ENCODE measurements at places on chromosomes 5 and 9. TPM values are rescaled to one million over a fixed set of nuclear protein-coding genes. Genes with fewer than 3 reads are reported as not detected.

GRCh38 chr5:156169495-156169894 lies 157.5 kb upstream of the SGCD start:
- DNase-seq: no peak

SPINK1 gene
- not detected for total RNA-seq

CCL21 gene
- total RNA-seq: not detected

GRCh38 chr9:126354887-126355770 lies 28.5 kb downstream of the MVB12B start:
- no peak for DNase-seq

PCDHB13 gene
- not detected for total RNA-seq

- no peak for DNase-seq
These were observed 188.1 kb downstream of the TRPM3 start for GRCh38 chr9:70933321-70933720.

- no peak for DNase-seq
These were observed 123.8 kb upstream of the LIFR start for GRCh38 chr5:38680094-38680825.

ADRB2 gene
- 7.9 TPM for total RNA-seq

- no peak for DNase-seq
These were observed 125.3 kb upstream of the ABCA1 start for GRCh38 chr9:105053209-105053652.

DNA sequence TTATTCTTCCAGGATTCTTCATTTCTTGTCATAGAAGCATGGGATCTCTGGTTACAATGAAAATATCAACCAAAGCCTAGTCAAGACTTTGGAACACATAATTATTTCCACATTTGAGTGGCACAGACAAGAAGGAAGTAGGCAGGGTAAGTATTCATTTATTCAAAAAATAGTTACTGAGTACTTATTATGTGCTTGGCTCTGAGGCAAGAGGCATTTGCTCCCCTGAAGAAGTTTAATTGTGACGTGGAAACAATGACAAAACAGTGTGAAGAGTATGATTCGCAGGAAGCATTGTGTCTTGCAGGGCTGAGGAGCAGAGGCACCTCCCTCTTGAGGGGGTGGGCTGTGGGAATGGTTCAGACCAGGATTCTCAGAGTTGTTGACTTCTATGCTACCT lies 45.0 kb upstream of the TNFSF15 start:
- no peak for DNase-seq

GRCh38 chr9:976258-976942 lies at the start of gene DMRT3:
Gene DMRT3 (plus strand): TSS chr9:976655. CDS start chr9:977002, 347 bp downstream.
- no peak for DNase-seq

CLIC3 gene
- 17.7 TPM for total RNA-seq

CCNI2 gene
- total RNA-seq: 7.3 TPM

GRCh38 chr9:95422650-95423049 lies 94.1 kb downstream of the PTCH1 start:
- no peak for DNase-seq

GRCh38 chr5:109759306-109759705 lies 69.6 kb downstream of the MAN2A1 start:
- no peak for DNase-seq

GRCh38 chr9:102185371-102185770 lies 446.9 kb upstream of the GRIN3A start:
- DNase-seq: no peak

DROSHA gene
- 69.6 TPM for total RNA-seq

- DNase-seq: no peak
These were observed 165.8 kb downstream of the GADD45G start for GRCh38 chr9:89770531-89771174.

TXNDC15 gene
- 49.1 TPM for total RNA-seq

GRCh38 chr9:81535542-81536241 lies 153.7 kb downstream of the TLE1 start:
- DNase-seq: no peak

IL9 gene
- total RNA-seq: not detected

- no peak for DNase-seq
These were observed 60.9 kb downstream of the FREM1 start for GRCh38 chr9:14849296-14849695.

NPM1 gene
- total RNA-seq: 940 TPM

ALAD gene
- 35.2 TPM for total RNA-seq

- DNase-seq: no peak
These were observed 59.9 kb upstream of the IL6ST start for GRCh38 chr5:56054666-56055065.

LAMC3 gene
- 0.98 TPM for total RNA-seq

- no peak for DNase-seq
These were observed 1.7 kb downstream of the STC2 start for GRCh38 chr5:173326501-173326960.

DNA sequence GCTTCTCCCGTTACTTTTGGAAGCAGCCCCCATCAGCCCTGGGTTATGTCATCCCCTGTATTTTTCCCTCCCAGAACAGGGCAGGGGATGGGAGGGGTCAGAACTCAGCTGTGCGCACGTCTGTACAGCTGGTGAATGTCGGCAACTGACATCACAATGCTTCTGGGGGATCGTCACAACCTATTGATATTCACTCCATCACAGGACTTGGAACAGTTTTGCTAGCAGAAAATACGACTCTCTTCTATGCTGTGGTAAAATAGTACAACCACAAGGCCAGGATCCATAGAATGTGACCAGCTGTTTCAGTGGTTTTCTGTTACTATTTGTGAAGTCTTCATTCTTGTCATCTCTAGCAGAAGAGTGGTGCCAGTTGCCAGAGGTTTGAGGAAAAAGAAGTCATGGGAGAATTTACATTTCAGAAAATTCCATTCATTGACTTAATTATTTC lies 77.1 kb upstream of the KLF4 start:
- no peak for DNase-seq

CCDC180 gene
- 11.1 TPM for total RNA-seq

PCDHGB2 gene
- 0.62 TPM for total RNA-seq

GRCh38 chr5:453725-454481 lies 10.9 kb downstream of the EXOC3 start:
- no peak for DNase-seq

- no peak for DNase-seq
These were observed 6.0 kb downstream of the MRPS30 start for GRCh38 chr5:44814761-44815160.

ACTBL2 gene
- not detected for total RNA-seq

DNA sequence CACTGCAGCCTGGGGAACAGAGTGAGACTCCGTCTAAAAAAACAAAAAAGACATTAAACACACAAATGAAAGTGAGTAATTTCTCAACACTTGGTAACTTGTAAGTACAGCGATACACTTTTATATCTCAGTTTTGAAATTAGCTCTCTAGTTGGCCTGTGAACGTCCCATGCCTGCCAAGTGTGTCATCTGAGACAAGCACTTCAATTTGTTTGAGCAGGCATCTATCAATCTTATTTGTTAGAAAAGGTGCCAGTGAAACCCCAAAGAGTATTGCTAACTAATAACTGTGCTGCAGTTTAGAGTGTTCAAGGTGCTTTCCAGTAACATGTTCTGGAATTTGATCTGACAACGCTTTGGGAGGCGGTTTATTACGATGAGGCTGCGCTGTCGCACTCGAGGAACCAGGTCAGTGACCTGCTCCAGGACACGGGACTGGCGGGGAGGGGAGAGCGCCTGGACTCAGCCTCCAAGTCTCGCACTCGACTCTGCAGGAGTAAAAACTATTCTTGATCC lies 1.1 kb upstream of the SPIN1 start:
- no peak for DNase-seq

Measured in T-cell (primary cell).